ENCODE measurements at places on chromosomes 6 and 20.

- DNase-seq, result no peak
Observed at GRCh38 chr6:17225767-17226630, 55.2 kb upstream of the RBM24 start.

DNA sequence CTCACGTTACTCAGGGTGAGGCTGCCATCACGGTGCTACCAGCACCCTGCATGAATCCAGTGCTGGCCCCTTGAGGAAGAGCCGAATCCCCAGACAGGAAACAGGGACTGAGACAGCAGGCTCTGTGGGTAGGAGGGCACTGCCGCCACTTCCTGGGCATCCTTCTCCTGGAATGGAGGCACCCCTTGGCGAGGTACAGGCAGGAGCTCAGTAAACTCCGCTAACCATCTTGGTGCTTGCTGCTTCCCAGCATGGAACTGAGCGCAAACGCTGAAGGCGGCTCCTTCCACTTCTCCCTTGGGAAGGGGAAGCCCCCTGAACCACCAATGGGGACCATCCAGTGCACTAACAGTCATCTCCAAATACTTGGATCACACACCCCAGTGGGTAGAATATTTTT is 13.5 kb upstream of the CCDC167 start:
- DNase-seq, result no peak

GRCh38 chr6:143673669-143674068 is 4.1 kb upstream of the PHACTR2 start:
- DNase-seq, result no peak

DNA sequence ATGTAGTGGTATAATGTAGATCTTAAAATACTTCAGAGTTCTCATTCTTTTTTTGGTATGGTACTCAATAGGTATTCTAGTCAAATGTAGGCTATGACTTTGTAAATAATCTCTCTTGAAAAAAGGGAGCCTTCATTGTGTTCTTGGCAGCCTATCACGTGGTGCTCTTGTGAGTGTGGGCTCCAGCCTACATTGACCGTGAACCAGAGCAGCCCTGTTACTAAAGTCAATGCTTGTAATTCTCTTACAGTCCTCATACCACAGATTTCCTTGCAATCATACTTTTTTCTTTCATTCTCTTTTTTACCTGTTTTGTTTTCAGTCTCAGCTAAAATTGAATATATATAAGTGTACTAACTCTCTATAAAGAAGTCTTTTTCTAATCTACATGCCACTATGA is 31.1 kb downstream of the ARID1B start:
- no peak for DNase-seq

DNA sequence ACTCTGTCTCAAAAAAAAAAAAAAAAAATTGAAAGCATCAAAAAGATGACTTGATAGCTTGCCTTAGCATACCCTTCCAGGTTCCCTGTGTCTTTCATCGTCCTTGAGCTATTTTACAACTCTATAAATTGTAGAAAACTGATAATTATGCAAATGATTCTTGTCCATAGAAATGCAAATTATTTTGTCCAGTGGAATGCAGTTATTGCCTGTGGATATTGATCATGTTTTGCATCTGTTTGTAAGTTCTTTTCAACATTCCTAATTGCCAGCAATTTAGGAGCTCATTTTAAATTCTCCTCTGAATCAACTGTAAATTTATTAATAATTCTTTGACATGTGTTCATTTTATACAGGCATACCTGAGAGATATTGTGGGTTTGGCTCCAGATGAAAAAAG is 7.1 kb upstream of the ATP9A start:
- no peak for DNase-seq

- peak; percentile 16 for DNase-seq
Observed at GRCh38 chr6:53795702-53796450, 1.1 kb downstream of the LRRC1 start.

- no peak for DNase-seq
Observed at GRCh38 chr6:134435814-134436280, 117.9 kb upstream of the SGK1 start.

DNA sequence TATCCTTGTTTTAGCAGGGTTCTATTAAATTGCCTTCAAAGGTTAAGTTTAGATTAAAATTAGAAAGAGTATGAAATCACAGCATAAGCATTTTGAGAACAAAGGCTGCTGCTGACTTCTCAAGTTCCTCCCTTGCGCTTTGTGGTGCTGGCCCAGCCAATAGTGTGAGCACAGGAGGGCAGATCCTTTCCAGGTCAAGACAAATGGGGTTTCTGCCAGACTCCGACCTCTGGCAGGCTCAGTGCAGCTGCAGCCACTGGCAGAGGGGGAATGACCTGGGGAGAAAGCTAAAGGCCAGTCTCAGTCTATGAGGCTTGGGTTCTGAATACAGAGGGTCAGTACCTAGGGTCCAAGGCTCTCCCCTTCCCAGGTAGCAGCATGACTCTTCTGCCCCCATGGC is 27.0 kb downstream of the CLIC5 start:
- no peak for DNase-seq

DNA sequence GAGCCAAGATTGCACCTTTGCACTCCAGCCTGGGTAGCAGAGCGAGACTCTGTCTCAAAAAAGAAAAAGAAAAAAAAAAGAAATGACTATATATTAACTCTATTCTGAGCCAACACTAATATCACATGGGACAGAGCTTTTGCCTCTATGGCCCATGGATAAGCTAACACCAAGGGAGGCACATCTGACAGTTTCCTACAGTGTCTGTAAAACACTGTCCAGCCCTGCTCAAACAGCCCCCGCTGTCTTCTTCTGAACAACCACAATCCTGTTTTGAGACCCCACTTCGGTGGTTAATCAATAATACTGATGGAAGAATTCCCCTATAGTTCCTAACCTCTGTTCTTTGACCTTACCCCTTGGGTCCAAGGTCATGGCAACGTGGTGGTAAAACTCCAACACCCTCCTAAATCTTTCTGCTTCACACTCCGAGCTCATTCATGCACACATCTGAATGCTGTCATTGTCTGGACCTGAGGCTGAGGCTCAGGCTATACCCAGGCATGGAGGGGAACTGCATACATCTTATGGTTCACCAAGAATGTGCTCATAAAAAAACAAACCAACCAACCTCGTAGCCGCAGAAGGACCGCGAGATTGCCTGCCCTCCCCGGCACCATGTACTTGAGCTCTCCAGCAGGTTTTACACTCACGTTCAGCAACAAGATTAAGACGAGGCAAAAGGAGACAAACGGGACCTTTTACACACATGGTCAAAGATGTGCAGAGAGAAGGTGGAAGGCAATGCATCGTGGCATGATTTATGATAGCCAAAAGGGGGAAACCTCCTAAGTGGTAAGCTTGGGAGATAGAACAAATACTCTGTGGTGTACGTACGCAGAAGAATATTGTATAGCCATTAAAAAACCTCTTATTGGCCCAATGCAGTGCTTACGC is 105.4 kb upstream of the NFATC2 start:
- no peak for DNase-seq

DNA sequence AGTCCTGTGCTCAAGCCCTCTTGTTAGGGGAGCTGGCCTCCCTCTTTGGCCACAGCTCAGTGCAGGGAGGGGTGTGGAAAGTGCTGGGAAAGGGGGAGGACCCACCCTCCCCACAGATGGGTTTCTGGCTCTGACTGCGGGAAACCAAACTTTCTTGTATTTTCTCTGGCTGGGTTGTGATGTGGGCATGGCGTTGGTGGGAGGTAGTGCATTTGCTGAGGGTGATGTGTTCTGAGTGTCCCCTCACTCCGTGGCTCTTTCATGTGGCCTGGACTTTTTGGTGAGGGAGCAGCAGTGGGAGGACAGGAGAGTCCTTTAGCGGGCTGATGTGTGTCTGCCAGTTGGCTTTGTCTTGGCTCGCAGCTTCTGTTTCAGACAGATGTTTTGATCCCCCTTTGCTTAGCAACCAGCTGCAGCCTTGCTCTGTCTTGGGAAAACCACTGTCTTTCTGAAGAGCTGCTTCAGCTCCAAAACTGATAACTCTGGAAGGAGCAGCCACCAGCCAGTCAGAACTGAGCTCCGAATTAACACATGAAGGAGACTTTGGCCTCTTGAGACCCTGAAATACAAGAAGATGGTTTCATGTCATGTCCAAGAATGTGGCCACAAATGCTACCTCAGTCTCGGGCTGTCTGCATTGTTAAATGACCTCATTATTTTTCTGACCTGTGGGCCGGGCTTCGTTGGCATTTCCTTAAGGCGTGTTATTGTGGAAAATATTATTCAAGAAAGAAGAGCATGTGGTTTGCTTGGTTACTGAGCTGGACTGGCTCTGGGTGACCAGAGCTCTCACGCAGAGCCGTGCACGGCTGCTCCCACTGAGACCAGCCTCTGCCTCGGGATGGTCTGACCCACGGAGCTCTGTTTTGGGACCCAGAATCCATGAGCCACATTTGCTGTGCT is 21.5 kb downstream of the SYNJ2 start:
- DNase-seq, result no peak

Data from activated CD8-positive, alpha-beta memory T cell treated with anti-CD3 and anti-CD28 coated beads, Interleukin-2, amount 50 U/mL, for 4 hours (primary cell).